KG1 (cell line): ENCODE measurements at places on chromosomes 7 and 10.

DNA sequence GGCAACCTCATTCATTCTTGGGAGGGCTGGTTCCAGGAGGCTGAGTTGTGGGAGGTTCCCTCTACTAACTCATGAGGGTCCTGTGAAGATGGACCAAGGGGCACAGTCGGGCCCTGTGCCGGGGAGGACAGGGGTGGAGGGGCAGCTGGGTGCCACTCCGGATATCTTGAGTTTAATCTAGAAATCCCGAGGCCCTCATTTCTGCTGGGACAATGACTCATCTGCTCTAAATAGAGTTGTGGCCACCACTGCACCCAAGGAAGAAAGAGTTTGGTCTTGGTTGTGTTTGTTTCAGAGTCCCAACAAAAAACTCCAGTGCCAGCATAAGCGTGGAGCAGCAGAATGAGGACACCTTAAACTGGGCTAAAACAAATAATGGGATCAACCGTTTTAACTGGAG, 82.4 kb downstream of the EBF3 start:
- no peak for DNase-seq

- no peak for DNase-seq
Observed at GRCh38 chr7:31688372-31688771, 1.4 kb downstream of the PPP1R17 start.

GRCh38 chr10:71697938-71698709, 21.5 kb downstream of the C10orf105 start:
- DNase-seq, result no peak

GRCh38 chr7:132501956-132502355, 74.3 kb downstream of the PLXNA4 start:
- DNase-seq, result no peak

DNA sequence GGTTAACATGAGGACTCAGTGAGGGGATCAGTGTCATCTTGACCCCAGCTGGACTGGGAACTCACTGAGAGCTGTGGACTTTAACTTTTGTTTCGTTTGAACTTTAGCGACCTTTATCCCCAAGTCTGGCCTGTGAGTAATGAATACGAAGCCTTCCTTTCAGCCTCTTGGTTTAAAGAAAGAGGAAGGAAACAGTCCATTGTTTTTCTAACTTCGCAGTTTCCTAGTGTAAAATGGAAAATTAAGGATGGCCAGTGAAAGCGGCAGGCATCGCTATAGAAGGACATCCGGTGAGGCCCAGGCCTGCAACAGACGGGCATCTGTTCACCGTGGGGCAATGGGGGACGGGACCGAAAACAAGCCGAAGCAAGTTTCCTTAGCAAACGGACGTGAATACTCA, 44.1 kb upstream of the ADO start:
- peak; percentile 15 for DNase-seq

DNA sequence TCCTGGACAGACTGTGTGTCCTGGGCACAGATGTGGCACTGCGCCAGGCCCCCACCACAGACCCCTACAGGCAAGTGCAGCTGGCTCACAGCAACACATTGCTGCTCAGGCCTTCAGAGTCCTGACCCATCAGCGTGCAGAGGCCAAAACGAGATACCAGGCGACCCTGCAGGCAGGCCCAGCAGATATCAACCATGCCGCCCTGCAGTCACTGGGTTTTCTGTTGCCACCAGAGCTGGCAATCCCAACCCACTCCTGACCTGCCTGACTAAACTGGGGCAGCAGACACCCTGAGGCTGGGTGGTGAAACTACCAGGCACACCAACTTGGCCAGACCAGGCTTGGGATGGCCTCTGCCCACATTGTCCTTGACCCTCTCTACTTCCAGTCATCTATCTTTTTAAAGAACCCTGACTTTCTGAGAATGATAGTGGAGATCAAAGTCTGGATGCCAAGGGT, 20.3 kb downstream of the ZCCHC24 start:
- no peak for DNase-seq

DNA sequence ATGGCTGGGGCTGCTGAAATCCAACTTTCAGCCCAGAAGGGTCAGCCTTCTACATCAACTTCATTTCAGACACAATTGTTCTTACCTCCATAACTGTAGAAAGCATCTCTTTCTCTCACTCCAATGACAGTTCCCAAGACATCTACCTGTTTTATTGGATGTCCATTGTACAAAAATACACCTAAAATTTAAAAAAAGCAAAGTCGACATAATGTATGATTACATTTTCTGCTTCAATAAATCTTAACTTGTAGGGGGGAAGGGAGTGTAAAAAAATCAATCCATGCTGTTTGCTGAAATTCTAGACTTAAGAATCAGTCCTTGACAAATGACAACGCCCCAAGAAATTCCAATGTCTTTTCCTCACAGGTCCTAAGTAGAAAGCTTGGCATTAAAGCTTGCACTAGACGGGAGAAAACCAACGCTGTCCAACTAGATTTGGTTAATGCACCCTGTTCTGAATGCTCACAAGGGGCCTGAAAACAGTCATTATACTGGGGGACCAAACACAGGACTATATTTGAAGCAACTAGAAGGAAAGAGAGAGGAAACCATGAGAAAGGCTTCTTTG, 7.5 kb downstream of the STN1 start:
- DNase-seq, result no peak

DNA sequence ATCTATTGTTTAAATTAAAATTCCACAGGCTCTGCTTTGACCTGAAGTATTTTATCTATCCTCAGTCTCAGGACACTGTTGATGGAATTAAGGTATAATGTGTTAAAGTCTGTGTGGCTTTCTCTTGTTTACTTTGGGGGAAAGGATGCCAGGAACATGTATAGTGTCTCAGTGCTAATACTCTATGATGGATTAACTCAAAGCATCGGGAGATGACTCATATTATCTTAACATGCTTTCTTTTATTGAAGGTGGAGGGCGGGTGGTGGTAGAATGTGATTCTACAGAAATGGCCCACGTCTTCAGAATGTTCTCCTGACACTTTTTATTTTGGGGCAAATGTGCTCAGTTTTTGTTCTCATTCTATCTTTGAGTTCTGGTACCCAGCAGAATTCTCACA, 189.0 kb downstream of the ANKRD30A start:
- no peak for DNase-seq

- no peak for DNase-seq
Observed at GRCh38 chr7:8507566-8507965, 74.2 kb downstream of the NXPH1 start.

DNA sequence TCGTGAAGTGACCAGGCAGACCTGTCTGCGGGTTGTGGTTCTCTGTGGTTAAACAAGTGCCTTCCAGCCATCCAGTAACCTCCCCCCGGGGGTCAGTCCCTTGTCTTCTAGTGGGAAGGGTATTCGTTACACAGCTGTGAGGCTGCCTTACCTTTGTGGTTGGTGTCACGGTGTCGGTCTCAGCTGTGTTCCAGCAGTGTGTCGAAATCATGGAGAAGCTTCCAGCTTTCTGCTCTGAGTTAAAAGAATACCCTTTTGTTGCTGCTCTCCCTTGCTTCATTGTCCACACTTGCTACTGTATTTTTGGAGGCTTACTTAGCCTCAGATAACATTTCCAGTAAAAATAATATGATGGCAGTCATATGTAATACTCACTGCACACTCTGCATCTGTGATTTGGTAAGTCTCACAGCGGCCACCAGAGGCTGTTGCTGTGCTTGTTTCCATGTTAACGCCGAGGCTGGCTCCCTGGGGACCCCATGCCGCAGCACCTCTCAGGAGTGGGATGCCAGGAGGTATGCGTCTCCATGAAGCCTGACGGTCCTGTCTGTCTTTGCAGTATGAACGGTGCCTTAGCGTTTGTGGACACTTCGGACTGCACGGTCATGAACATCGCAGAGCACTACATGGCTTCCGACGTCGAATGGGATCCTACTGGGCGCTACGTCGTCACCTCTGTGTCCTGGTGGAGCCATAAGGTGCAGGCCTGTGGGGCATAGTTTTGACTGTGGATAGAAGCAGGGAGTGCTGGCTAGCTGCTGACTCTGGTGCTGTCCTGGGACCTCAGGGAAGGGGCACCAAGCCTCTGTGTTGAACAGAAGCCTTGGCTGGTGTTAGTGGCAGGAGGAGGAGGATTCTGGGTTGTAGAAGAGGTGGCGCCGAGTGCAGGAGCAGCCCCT, 20.5 kb downstream of the EIF3B start:
- no peak for DNase-seq

DNA sequence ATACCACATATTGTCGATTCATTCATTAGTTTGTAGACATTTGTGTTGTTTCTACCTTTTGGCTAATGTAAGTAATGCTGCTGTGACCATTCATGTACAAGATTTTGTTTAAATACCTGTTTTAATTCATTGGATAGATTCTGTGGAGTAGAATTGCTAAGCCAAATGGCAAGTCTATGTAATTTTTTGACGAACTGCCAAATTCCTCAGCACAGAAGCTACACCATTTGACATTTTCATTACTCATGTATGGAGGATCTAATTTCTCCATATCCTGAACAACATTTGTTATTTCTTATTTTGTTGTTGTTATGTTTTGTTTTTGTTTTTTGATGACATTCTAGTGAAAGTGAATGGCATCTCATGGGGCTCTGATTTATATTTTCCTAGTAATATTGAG, 1351.3 kb upstream of the SORCS1 start:
- no peak for DNase-seq

DNA sequence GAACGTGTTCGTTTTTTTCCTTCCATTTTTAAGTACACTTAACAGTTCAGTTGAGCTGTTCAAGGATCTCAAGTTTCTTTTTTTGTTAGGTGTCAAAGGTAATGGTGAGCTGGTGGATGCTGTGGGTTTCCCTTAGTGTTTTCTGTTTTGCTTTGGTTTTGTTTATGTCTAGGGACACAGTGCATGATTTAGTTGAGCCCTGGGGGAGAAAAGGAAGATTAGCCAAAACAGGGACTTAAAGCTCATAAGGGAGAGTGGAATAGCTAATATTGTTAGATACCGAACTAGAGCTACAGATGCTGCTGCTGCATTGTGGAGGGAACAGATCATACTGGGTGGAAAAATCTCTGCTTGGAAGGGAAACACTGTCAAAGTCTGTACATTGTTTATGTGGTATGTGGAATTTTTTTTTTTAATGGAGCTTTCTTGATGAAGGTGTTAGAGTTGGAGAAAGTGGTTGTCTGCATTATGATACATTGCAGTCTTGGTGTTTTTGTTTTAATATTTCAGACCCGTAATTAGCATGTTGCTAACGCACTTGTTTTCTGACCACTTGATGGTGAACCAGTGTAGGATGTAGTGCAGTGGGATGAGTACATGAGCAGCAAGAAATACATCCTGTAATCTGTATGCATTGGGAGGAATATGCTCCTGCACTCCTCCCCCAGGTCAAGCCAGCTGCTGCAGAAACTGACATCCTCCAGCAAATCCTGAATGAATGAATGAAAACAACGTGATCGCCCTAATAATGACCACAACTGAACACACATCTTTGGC, 2.1 kb downstream of the GLCCI1 start:
- DNase-seq, result no peak

GRCh38 chr10:121154846-121155245, 303.7 kb downstream of the WDR11 start:
- no peak for DNase-seq

DNA sequence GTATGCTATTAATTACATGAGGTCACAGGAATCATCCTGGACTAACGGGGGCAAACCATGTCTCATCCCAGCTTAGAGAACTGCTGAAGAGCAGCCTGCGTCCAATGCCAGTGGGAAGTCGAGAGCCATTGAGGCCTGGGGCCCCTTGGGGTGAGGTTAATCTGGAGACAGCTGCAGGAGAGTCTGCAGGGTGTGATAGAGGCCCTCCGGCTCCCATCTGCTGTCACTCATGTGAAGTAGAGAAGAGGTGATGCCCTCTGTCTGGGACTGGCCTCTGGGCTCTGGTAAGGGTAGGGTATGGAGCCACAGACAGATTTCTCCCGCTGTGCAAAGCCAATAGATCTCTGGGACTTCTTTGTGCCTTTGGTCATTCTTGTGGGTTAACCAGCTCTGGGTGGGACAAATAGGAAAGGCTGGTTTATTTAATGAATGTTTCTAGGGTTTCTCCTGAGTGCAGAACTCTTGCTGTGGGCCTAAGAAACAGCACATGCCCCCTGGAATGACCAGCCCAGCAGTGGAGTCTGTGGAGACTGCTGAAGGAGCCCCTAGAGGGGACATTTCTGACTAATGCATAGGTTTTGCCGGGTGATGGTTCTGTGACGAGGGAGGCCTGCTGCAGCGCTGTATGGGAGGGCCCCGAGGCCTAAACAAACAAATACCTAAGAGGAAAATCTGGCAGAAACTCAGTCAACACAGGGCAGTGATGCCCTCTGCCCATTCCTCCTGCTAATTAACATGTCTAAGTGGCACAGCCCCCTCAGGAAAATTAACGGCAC, 34.5 kb downstream of the CRHR2 start:
- no peak for DNase-seq
